ENCODE measurements at places on chromosomes 5 and 9. TPM values are rescaled to one million over a fixed set of nuclear protein-coding genes. Genes with fewer than 3 reads are reported as not detected.
A peak's percentile ranks its signal among the peaks of the same experiment; 100 is the strongest.

DNA sequence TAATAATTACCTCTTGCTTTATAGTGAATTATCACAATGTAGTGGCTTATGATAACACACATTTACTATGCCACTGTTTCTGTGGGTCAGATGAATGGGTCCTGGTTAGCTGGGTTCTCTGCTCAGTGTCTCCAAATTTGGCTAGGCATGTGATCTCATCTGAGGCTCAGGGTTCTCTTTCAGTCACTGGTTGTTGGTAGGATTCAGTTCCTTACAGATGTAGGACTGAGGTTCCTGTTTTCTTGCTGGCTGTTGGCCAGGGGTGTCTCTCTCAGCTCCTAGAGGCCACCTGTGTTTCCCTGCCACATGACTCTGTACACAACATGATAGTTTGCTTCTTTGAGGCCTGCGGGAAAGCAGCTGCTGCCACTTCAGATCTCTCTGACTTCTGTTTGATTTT is 7.1 kb downstream of the NFX1 start:
- H3K27me3 ChIP-seq = no peaks in the 10 kb centered on the region
- H3K27ac ChIP-seq = no peak overlapping the region
- H3K4me1 ChIP-seq = peaks cover 6% of the 10 kb centered on the region
- H3K36me3 ChIP-seq = no peaks in the 10 kb centered on the region

GRCh38 chr5:124512952-124513632 is 233.3 kb downstream of the ZNF608 start:
- no peak overlapping the region for H3K4me3 ChIP-seq
- no peaks in the 10 kb centered on the region for H3K4me1 ChIP-seq
- no peak overlapping the region for H3K27ac ChIP-seq
- no peak for DNase-seq

DNA sequence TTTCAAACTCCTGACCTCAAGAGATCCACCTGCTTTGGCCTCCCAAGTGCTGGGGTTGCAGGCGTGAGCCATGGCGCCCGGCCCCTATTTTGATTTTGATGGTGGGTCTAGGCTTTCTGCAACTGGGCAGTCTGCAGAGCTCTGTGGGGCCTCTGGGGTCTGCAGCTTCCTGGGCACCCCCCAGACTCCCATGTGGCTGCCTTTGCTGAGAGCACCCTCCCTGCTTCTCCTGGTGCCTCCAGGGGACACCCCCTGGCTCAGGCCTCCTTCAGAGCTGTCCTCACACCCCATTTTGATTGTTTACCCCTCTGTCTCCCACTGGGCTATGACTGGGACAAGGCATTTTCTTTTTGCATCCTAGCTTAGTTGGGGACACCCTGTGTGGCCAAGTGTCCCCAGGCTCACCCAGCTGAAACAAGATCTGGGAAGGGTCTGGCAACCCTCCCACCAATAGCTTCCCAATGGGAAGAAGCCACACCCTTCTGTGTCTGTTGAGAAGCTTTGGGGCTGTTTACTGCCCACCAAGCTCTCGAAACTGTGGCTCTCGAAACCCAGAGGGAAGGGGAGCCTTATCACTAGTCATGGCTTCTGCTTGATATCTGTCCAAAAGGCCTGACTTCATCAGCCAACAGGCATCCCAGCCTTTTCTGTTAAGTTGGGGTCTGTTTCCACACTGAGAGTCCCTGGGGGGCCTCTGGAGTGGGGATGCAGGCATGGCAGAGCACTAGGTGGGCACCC is 204.4 kb upstream of the IER5L start:
- H3K27ac ChIP-seq = peak overlapping the region; percentile 94
- DNase-seq = peak; percentile 29
- H3K27me3 ChIP-seq = no peaks in the 10 kb centered on the region
- H3K36me3 ChIP-seq = no peaks in the 10 kb centered on the region
- peak overlapping the region; percentile 60 for H3K4me3 ChIP-seq
- H3K4me1 ChIP-seq = peaks cover 11% of the 10 kb centered on the region

GRCh38 chr5:139796061-139796806 is 626 bp downstream of the PSD2 start:
- no peak overlapping the region for H3K27ac ChIP-seq
- no peaks in the 10 kb centered on the region for H3K36me3 ChIP-seq
- peaks cover 13% of the 10 kb centered on the region for H3K4me1 ChIP-seq
- no peak overlapping the region for H3K4me3 ChIP-seq

GRCh38 chr5:147479949-147480348 is 29.9 kb downstream of the DPYSL3 start:
- H3K36me3 ChIP-seq = no peaks in the 10 kb centered on the region
- DNase-seq = no peak
- H3K4me1 ChIP-seq = peaks cover 17% of the 10 kb centered on the region
- H3K4me3 ChIP-seq = no peak overlapping the region

The IL12B gene
- total RNA-seq = not detected

The SH3PXD2B gene
- 31.5 TPM for total RNA-seq

The SPATA31D1 gene
- total RNA-seq = 0.07 TPM
